Cerebellar nuclear complex (tissue), 1 donor: ENCODE measurements at places on chromosomes 13 and 19.

DNA sequence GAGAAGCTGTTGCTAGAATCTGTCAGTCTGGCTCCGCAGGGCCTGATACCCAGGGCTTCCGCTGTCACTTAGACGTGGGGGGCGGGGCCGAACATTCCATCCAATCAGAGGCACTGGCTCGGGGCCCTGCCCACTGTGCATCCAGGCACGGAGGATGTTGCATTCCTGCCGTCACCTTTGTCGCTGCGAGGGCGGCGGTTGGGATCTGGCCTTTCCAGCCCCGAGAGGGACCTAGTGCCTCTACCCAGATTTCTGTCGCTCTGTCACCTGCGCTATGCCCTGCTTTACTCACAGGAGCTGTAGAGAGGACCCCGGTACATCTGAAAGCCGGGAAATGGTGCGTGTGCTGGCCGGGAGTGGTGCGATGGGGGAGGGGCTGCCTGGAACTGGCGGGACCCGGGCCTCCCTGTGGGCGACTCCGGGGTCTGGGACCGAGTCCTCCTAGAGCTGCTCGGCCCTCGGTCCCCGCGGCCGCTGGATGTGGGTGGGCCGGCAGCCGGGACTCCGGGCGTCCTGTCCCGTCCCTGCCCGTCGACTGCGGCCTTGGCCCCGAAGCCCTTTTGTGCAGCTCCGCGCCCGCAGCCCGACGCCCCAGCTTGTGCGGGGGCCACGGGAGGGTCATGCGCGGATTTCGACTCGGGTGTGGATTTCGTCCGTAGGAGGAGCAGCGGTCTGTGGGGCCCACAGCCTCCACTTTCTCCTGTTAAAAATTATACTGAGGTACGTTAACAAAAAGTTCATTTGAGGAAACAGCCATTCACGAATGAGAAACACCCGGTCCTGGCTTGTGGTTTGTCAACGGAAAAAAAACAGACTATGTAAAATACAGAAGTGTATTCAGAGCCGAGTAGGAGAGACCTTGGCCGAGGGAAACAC, at the start of gene ZNF439:
Gene ZNF439 (plus strand): TSS at position 133 of the 876 bp plus-strand sequence. CDS start 142 bp downstream, at position 275.
- DNase-seq = peak; percentile 64

- DNase-seq = no peak
Observed at GRCh38 chr19:49680421-49681351, 3.6 kb downstream of the PRMT1 start.

DNA sequence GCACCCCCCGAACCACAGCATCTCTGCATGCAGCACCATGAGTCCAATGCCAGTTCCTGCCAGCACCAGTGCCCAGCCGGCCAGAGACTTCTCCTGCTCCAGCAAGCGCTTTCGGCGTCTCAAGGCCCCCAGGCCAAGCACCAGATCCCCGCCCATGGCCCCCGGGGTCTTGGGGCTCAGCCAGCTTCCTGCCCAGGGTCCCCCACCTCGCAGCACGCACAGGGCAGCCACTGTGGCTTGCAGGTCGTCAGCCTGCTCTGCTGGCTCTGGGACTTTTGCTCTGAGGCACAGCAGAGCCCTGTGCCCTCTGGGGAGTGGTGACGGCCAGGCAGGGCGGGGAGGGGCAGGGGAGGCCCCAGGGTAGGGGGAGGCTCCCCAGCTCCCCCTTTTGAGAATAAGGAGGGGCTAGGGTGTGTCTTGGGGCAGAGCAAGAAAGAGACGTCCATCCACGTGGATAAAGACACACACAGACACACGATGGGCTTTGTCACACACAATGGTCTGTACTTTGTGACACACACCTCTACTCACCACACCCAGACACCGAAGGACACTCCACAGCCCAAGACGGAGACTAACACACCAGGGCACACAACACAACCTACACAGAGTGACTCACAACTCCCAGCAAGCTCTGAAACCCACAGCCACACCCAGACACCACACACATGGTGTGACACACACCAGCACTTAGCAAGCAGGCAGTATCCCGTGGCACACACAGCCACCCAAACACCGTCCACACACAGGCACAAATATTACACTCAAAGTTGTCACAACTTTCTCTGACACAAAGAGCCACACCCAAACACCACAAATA, at the start of gene KCNN4:
Gene KCNN4 (minus strand): TSS at position 268 of the 820 bp plus-strand sequence. CDS start 112 bp downstream, at position 156.
- no peak for DNase-seq

DNA sequence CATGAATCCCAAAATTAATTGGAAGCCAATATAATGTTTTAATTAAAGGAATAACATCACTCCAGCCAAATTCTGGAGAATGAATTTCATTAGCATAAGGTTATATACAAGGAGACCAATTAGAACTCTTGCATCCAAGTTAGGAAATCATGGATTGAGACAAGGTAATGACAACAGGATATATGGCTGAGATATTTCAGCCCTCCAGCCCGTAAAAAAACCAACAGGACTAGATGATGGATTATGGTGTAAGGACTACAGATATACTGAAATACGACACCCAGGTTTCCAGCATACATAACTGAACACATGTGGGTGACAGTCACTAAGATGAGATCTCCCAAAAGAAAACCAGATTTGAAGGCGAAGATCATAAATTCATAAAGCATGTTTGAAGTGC, 56.5 kb downstream of the TSC22D1 start:
- DNase-seq = no peak

GRCh38 chr19:51607077-51607476, 23.1 kb downstream of the SIGLEC5 start:
- DNase-seq = no peak

GRCh38 chr13:84845907-84846619, 953.2 kb downstream of the SLITRK6 start:
- no peak for DNase-seq
